ENCODE measurements at places on chromosomes 5 and 9.

- no peak for DNase-seq
These were observed 317.0 kb upstream of the MPDZ start for GRCh38 chr9:13596383-13596970.

GRCh38 chr5:56011835-56012234 lies 17.1 kb upstream of the IL6ST start:
- DNase-seq: no peak

GRCh38 chr5:124136609-124137008 lies 609.8 kb downstream of the ZNF608 start:
- DNase-seq: no peak

DNA sequence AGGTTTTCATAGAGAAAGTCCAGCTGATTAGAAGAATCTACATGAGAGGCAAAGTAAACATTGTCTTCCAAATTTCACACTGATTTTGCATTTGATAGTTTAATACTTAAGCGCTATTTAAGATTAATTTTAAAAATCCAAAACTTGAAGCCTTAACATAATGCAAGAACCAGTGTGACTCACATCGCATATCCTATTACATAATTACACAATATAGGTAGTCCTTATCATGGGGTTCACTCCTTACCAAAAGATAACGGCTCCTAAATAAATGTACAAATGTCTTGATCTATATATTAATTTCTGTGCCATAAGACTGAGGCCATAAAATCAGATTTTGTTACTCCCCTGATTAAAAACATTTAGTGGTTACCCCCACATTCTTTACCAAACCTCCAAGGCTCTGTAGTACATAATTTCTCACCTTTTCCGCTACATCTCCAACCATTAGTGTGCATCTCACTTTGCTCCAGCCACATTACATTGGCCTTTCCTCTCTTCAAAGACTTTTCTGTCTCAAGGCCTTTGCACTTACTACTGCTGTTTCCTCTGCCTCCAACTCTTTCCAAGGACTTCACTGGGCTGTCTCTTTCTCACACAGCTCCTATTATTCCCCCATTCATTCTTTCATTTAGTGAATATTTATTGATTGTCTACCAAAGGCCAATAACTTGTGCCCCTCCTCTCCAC lies 1.0 kb downstream of the RIOK2 start:
- no peak for DNase-seq

- DNase-seq: no peak
These were observed 524 bp downstream of the FUBP3 start for GRCh38 chr9:130579738-130580463.

Data from Right ventricle myocardium superior (tissue), 1 donor.